CD8-positive, alpha-beta memory T cell (primary cell): ENCODE measurements at places on chromosomes 7 and 10. TPM values are rescaled to one million over a fixed set of nuclear protein-coding genes. Genes with fewer than 3 reads are reported as not detected.

FAM25A gene
- total RNA-seq, result not detected

COL1A2 gene
- 0.09 TPM for total RNA-seq

LRWD1 gene
- total RNA-seq, result 30.1 TPM

TM9SF3 gene
- 89.7 TPM for total RNA-seq

SPDYE5 gene
- total RNA-seq, result not detected

ZNF727 gene
- total RNA-seq, result 0.18 TPM

SPDYE18 gene
- total RNA-seq, result not detected

STEAP2 gene
- not detected for total RNA-seq

UBE2D4 gene
- 15.2 TPM for total RNA-seq

SHLD2 gene
- 44.2 TPM for total RNA-seq

RABGEF1 gene
- 26.3 TPM for total RNA-seq

VAX1 gene
- total RNA-seq, result not detected

NPSR1 gene
- not detected for total RNA-seq

GPC2 gene
- total RNA-seq, result 2.1 TPM

KIF11 gene
- total RNA-seq, result 36.2 TPM

- no peaks in the 10 kb centered on the region for H3K27me3 ChIP-seq
- peak overlapping the region; percentile 47 for H3K27ac ChIP-seq
- H3K4me1 ChIP-seq, result peaks cover 71% of the 10 kb centered on the region
- DNase-seq, result peak; percentile 74
- peak overlapping the region; percentile 33 for H3K4me3 ChIP-seq
- no peaks in the 10 kb centered on the region for H3K36me3 ChIP-seq
Observed at GRCh38 chr10:17428351-17429097, 25.9 kb downstream of the ST8SIA6 start.

GRCh38 chr10:71381611-71382010 lies 15.1 kb upstream of the CDH23 start:
- H3K27me3 ChIP-seq, result no peaks in the 10 kb centered on the region
- no peak overlapping the region for H3K27ac ChIP-seq
- DNase-seq, result no peak
- H3K4me3 ChIP-seq, result no peak overlapping the region
- peaks cover 3% of the 10 kb centered on the region for H3K4me1 ChIP-seq

- H3K27me3 ChIP-seq, result no peaks in the 10 kb centered on the region
- H3K27ac ChIP-seq, result no peak overlapping the region
- no peak for DNase-seq
- H3K4me3 ChIP-seq, result no peak overlapping the region
- no peaks in the 10 kb centered on the region for H3K4me1 ChIP-seq
Observed at GRCh38 chr10:76582531-76582930, 1055.1 kb downstream of the KCNMA1 start.

GRCh38 chr10:23413629-23414089 lies 25.2 kb upstream of the OTUD1 start:
- H3K36me3 ChIP-seq, result no peaks in the 10 kb centered on the region
- H3K4me3 ChIP-seq, result no peak overlapping the region
- no peaks in the 10 kb centered on the region for H3K4me1 ChIP-seq
- H3K27me3 ChIP-seq, result no peaks in the 10 kb centered on the region

DNA sequence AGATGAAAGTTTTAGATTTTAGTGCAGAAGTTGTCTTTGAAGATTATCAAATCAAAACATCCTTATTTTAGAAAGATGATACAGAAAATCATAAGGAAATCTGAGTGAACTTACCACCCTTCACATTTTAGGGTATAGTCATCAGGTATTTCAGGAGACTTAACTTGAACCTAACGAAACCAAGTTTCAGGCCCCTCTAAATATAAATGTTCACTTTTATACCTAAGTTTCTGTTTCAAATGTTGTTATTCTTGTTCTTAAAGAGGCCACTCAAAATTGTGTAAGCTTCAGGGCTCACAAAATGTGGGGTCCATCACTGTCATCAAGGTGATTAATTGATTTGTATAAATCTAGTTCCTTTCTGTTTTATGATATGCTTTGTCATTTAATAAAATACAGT lies 216.2 kb downstream of the KIAA1217 start:
- no peaks in the 10 kb centered on the region for H3K4me1 ChIP-seq
- no peaks in the 10 kb centered on the region for H3K36me3 ChIP-seq
- no peak overlapping the region for H3K4me3 ChIP-seq
- no peak for DNase-seq

- no peaks in the 10 kb centered on the region for H3K27me3 ChIP-seq
- no peaks in the 10 kb centered on the region for H3K4me1 ChIP-seq
- H3K27ac ChIP-seq, result no peak overlapping the region
Observed at GRCh38 chr7:41439515-41439879, 263.4 kb downstream of the INHBA start.

- H3K36me3 ChIP-seq, result no peaks in the 10 kb centered on the region
- H3K4me1 ChIP-seq, result no peaks in the 10 kb centered on the region
- H3K4me3 ChIP-seq, result no peak overlapping the region
- no peaks in the 10 kb centered on the region for H3K27me3 ChIP-seq
Observed at GRCh38 chr7:18667466-18667865, 171.9 kb downstream of the HDAC9 start.

DNA sequence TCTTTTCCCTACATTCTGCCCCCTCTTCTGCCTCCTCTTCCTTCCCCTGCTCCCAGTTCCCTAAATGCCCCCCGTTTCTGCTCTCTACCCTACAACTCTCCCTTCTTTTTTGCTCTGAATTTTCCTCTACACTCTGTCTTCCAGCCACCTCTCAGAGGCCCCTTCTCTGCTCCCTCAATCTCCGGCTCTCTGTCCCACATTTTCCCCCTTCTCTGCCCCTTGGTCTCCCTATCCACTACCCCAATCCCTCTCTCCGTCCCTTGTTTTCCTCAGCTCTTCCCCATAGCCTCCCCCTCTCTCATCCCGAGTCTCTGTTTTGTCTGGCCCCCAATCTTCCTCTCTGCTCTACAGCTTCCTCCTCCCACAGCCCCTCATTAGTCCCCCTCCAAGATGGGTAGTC lies 3.3 kb downstream of the ALOX5 start:
- no peaks in the 10 kb centered on the region for H3K36me3 ChIP-seq
- peaks cover 4% of the 10 kb centered on the region for H3K4me1 ChIP-seq
- DNase-seq, result no peak
- peaks cover 5% of the 10 kb centered on the region for H3K27me3 ChIP-seq
- no peak overlapping the region for H3K27ac ChIP-seq
- H3K4me3 ChIP-seq, result no peak overlapping the region

GRCh38 chr10:69639291-69640195 lies 9.5 kb downstream of the FAM241B start:
- H3K4me1 ChIP-seq, result no peaks in the 10 kb centered on the region
- DNase-seq, result peak; percentile 64
- no peak overlapping the region for H3K4me3 ChIP-seq
- no peak overlapping the region for H3K27ac ChIP-seq
- H3K27me3 ChIP-seq, result no peaks in the 10 kb centered on the region

DNA sequence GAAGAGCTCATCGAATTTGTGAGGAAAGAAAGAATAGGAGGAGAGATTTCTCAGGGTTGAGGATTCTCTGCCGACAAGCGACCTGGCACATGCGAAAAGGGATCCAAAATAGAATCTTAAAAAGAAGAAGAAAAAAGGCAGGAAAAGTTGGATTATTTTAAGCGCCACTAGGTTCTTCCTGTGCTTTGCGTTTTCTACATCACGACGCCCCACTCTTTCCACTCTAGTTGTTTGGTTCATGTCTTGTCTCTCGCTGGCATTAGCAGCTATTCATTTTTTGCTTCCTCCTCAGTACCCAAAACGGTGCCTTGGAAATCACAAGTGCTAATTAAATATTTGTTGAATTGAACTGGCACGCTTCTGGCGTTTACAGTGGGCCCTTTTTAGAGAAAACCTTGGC lies 674 bp upstream of the FRA10AC1 start:
- H3K27ac ChIP-seq, result peak overlapping the region; percentile 82
- H3K36me3 ChIP-seq, result peaks cover 10% of the 10 kb centered on the region
- DNase-seq, result no peak

DNA sequence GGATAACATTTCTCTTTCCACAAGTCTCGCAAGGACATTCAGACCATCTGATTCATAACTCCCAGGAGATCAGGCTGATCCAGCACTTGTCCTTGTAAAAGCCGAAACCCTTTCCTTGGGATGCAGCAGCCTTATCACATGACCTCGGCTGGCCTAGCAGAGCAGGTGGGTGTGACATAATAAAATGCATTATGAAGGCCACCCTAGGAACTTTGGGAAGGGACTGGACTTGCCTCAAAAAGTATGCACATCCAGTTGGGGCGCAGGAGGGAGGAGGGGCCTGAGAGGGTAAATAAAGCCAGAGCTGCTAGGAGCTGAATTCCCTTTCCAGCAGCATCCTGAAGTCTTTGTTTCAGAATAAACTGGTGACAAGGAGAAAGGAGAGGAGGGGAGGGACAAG lies 260.8 kb downstream of the SNX13 start:
- no peaks in the 10 kb centered on the region for H3K27me3 ChIP-seq
- no peaks in the 10 kb centered on the region for H3K4me1 ChIP-seq
- H3K27ac ChIP-seq, result no peak overlapping the region

- no peaks in the 10 kb centered on the region for H3K36me3 ChIP-seq
- H3K27me3 ChIP-seq, result no peaks in the 10 kb centered on the region
- H3K27ac ChIP-seq, result no peak overlapping the region
- peak; percentile 49 for DNase-seq
- H3K4me3 ChIP-seq, result no peak overlapping the region
Observed at GRCh38 chr10:63866075-63866746, 345.0 kb downstream of the REEP3 start.

DNA sequence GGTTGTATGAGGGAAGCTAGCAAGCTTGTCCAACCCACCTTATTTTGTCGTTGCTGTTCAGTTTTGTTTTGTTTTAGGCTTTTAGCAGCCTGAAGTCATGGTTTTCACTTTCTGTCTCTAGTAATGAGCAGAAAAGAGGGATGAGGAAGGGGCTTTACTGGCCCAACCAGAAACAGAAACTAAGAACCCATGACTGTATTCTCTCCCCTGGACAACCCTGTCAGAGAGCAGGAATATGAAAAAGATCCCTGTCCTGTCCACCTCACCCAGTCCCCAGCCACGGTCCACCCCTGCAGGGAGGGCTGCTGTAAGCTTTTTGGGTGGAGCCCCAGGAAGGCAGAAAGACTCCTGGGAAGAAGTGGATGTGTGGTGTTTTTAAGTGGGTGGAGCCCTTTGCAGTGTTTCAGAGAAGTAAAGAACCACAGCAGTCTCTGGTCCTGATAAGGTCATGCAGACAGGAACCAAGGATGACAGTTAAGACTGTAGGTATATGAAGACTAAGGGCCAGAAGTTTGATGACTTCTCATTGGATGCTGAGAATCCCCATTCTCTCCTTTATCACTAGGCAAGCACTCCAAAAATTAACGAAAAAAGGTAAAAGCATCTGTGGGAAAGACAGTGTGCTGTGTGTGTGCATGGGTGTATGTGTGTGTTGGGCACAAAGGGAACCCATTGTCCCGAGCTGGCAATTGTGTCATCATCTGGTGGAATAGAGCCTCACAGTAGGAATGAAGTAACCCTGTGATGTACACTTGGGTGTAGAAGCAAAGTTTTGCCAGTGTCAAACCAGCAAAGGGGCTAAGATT lies 13.8 kb downstream of the MRPL32 start:
- no peak for DNase-seq
- H3K36me3 ChIP-seq, result no peaks in the 10 kb centered on the region
- no peak overlapping the region for H3K27ac ChIP-seq
- H3K27me3 ChIP-seq, result no peaks in the 10 kb centered on the region

GRCh38 chr10:56349611-56350010 lies 11.4 kb downstream of the ZWINT start:
- no peaks in the 10 kb centered on the region for H3K27me3 ChIP-seq
- H3K36me3 ChIP-seq, result no peaks in the 10 kb centered on the region
- H3K4me3 ChIP-seq, result no peak overlapping the region

DNA sequence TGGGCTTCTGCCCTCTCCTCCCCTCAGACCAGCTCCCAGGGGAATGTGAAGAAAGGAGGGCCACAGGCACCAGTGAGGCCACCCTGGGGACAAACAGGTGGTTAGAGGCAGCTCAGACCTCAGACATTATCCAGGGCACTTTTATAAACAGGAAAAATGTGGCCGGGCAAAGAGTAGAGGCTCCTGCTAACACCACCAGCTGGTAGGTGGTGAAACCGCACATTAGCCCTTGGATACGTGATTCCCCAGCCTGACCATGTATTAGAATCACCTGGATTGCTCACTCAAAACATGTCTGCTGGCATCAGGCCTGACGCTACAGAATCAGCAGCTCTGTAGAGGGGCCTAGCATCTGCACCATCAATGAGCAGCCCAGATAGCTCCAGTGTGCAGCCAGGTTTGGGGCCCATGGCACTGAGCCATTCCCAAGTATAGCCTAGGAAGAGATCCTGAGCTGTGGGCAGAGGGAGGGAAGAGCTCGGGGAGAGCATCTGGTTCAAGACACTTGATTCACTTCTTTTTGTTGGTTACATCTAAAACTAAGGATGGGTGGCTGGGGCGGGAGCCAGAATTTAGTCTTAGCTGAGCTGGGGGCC lies 37.1 kb downstream of the GPR26 start:
- no peak overlapping the region for H3K4me3 ChIP-seq
- H3K4me1 ChIP-seq, result no peaks in the 10 kb centered on the region
- no peaks in the 10 kb centered on the region for H3K27me3 ChIP-seq
- no peak for DNase-seq
- no peak overlapping the region for H3K27ac ChIP-seq
- no peaks in the 10 kb centered on the region for H3K36me3 ChIP-seq

DNA sequence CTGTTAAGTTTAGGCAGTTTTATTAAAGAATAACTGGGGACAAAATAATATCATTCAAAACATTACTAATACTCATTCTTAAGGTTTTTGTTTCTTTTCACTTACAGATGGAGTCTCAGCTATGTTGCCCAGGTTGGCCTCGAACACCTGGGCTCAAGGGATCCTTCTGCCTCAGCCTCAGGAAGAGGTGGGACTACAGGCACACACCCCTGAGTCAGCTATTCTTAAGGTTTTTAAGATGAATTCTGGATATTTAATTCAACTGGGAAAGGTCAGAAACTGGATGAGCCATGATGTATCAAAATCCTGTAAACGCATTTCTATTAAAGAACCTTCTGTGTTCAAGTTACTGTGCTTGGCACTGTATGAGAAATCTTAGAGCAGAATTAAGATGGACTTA lies 3.5 kb downstream of the OAT start:
- no peak overlapping the region for H3K4me3 ChIP-seq
- H3K27ac ChIP-seq, result no peak overlapping the region

DNA sequence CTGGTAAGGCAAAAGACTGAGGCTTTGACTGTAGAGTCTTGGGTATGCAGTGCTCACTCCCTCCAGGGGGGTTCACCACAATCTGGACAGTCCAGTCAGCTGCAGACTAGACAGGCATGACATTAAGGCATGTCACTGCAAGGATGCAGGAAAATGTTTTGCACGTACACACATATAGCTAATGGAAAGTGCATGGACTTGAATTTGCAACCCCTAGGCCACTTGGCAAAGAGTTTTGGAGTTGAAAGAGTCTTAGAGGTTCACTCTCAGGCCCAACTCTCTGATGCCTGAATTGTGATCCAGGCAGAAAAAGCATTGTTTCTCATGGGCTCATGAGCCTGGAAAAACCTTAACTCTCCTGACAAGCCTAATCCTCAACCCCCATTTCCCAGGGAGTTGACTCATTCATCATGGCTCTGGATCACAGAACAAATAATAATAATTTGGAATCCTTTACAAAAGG lies 51.9 kb downstream of the LAMB4 start:
- no peak for DNase-seq
- peak overlapping the region; percentile 64 for H3K27ac ChIP-seq
- H3K27me3 ChIP-seq, result no peaks in the 10 kb centered on the region

GRCh38 chr10:123156078-123156477 lies 1.9 kb downstream of the BUB3 start:
- H3K36me3 ChIP-seq, result peaks cover 10% of the 10 kb centered on the region
- H3K4me1 ChIP-seq, result peaks cover 73% of the 10 kb centered on the region
- no peak overlapping the region for H3K4me3 ChIP-seq
- H3K27me3 ChIP-seq, result peaks cover 10% of the 10 kb centered on the region
- no peak overlapping the region for H3K27ac ChIP-seq
- DNase-seq, result no peak
